ENCODE measurements at places on chromosomes 7 and 10.

GRCh38 chr7:101556453-101556968 is 72.6 kb downstream of the MYL10 start:
- DNase-seq: no peak

DNA sequence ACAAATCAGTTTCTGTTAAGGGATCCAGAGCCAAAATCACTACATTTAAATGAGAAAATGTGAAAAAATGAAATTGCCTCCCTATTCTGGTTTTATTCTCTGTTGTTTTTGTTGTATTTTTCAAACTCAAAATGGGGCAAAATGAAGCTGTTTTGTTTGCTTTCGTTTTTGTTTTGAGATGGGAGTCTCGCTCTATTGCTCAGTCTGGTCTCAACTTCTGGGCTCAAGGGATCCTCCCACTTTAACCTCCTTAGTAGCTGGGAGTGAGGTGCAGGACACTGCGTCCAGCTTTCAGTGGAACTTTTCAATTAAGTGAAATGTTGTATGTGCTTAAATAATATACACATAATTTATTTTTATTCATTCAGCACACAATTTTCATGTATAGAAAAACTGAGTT is 205.0 kb downstream of the SORCS1 start:
- no peak for DNase-seq

DNA sequence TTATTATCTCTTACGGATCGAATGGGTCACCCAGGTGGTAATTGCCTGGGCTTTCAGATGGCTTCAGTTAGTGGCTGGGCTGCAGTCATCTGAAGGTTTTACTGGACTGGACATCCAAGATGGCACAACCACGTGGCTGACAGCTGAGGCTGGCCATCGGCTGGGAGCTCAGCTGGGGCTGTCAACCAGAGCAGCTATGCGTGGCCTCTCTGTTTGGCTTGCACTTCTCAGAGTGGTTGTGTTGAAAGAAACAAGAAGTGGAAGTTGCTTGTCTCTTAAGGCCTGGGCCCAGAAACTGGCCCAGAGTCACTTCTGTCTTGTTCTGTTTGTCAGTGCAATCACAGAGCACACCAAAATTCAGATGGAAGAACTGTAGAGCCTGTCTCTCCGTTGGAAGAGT is 5.7 kb upstream of the GDI2 start:
- DNase-seq: no peak

GRCh38 chr10:101779544-101780186 is 3.6 kb downstream of the NPM3 start:
- DNase-seq: peak; percentile 84

DNA sequence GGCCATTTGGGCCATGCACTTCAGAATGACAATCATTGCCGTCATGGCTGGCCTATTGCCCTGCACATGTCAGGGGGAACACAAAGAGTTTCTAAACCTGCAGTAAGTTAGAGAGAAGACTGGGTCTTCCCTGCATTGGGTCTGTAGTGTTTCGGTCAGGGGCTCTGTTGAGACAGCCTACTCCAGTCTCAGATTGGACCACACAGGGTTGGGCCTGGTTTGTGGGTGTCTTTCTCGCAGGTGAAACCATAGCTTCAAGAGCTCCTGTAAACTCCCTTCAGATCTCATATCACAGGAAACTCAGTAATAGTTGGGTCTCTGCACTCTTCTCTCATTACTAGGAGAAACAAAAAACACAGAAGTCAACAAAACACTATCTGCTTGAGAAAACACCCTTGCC is 7.3 kb upstream of the TARP start:
- DNase-seq: no peak

DNA sequence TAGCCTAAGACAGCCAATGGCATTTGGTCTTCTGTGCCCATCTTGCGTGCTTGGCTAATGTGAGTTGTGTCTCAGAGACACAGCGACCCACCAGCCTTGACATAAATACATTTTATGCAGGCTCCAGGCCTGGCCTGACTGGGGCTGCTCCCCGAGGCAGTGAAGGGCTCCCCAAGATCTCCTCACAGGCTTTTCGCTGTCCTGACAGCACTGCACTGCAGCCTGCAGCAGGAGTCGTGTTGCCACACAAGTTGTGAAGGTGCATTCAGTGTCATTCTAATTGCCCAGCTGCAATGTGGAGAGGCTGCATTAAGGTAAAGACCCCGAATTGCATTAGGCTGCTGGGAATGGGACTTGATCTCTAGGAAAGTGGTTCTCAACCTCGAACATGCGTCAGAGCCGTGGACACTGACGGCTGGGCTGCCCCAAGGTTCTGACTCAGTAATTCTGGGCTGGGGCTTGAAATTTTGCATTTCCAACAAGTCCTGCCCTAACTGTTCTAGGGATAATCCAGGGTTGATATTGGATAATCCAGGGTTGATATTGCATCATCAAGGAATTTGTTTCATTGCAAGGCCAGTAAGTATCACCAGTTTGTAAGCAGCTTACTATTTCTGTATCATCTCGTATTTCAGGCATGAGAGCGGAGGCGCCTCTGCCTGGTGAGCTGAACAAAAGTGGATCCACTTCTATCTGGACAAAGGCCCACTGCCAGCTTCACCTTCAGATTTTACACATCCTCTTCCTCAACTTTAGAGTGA is 108.7 kb upstream of the INSIG1 start:
- no peak for DNase-seq

DNA sequence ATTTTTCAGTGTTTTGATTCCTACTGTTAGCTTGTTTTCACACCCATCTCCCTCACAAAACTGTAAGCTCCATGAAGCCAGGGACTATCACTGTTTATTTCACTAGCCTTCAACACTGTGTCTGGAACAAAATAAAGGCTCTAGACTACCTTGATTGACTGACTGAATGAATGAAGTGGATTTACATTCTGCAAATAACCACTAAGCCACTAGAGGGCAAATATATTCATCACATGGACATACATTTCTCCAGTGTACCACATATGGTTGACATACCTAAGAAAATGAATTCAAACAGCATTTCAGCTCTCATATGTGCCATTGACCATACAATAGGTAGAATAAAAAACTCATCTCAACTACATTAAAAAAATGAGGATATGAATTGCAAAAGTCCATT is 185.9 kb downstream of the RAB11FIP2 start:
- no peak for DNase-seq

GRCh38 chr10:110755781-110756180 is 111.6 kb downstream of the RBM20 start:
- no peak for DNase-seq

DNA sequence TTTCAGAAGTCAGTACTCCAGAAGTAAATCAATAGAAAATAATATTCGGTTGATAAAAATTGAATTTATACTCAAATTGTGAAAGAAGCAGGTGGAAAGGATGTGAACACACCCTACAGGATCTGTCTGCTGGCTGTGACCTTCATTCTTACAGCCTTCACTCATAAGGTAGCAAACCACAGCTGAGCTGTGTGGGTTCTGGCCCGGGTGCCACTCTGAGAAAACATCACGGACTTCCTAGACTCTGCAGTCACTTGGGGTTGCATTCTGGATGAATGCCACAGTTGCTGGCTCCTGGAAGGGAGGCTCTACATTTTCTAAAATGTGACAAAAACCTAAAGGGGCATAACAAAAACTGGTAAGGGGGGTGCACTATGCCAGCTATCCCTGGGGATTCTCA is 36.0 kb upstream of the ABLIM1 start:
- no peak for DNase-seq

DNA sequence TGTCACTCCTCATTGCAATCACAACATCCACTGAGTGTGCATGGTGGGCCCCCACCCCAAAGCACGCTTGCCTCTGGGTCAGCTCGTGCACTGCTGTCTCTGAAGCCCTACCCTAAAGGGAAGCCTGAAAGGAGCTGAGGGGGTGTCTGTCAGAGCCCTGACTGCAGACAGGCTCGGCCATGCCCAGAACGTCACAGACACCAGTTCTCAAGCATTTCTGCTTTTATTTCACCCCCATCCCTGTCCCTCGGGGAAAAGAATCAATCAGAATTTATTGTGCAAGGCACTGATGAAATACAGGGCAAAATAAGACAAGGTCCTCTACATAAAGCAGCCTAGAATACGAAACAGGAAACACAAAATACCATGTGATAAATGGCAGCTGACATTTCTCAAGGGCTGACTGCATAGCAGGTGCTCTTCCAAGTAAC is 231.8 kb downstream of the WDR37 start:
- DNase-seq: no peak

GRCh38 chr10:103102195-103102594 is 90.9 kb downstream of the NT5C2 start:
- DNase-seq: no peak

- peak; percentile 4 for DNase-seq
Measured at GRCh38 chr10:18659819-18660535, 746 bp downstream of the ARL5B start.
